ENCODE measurements at places on chromosomes 3 and 15.

DNA sequence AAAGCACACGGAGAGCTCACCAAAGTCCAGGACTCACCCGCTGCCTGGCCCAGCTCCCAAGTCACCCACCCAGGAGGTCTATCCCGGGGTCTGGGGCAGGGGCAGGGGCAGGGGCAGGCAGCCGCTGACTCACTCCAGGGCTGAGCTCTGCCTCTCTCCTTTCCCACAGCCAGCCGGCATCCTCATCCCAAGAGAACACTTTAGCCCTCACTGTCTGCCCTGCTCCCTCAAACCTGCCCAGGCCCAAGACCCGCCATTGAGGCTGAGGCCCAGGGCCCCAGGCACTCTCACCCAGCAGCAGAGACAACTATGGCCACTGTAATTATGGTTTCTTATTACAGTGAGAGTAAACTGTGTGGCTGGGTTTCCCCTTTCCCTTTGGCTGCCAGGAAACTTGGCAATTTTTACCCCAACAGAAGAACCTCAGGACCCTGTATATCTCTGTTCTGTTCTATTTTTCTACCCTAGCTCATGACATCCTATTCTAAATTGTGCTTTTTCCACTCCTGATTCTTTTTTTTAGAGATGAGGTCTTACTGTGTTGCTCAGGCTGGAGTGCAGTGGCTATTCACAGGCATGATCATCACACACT, 53.0 kb downstream of the IQSEC1 start:
- no peak for DNase-seq

DNA sequence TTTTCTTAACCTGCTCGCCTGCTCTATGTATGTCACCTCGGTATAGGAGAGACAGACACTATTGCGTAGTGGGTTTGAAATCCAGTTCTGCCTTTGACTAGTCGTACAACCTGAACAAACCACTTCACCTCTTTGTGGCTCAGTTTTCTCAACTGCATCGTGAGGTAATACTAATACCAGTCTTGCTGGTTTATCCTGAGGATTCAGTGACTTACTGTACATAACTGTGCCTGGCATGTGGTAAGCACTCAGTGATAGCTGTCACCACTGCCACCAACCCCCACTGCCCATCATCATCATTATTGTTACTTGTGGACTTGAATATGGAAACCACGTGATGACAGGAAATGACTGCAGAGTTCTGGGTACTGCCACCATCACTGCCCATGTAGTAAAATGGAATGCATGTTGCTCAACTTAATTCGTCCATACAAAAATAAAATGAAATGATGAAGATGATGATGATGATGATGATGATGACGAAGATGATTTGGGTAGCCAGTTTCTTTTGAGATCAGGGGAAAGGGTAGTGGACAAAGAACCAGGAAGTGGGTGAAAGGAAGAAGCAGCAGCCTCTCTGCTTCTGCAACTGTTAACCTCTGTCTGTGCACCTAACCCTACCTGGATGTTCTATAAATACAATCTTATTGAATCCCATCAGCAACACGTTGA, 228.1 kb downstream of the FEZF2 start:
- no peak for DNase-seq

DNA sequence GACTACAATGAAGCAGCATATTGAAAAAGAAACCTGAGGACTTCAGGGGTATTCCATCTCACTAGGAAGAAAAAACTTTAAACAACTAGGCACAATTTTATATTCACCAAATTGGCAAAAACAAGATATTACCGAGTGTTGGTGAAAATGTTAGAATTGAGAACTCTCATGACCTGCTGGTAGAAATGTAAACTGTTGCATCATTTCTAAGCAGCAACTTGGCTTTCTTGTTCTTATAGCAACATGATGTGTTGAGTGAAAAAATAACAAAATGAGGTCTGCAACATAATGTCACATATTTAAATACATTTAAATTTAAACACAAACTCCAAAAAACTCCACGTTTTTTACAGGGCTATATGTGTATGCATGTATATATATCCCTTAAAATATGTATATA, 59.0 kb upstream of the SPPL2A start:
- no peak for DNase-seq

DNA sequence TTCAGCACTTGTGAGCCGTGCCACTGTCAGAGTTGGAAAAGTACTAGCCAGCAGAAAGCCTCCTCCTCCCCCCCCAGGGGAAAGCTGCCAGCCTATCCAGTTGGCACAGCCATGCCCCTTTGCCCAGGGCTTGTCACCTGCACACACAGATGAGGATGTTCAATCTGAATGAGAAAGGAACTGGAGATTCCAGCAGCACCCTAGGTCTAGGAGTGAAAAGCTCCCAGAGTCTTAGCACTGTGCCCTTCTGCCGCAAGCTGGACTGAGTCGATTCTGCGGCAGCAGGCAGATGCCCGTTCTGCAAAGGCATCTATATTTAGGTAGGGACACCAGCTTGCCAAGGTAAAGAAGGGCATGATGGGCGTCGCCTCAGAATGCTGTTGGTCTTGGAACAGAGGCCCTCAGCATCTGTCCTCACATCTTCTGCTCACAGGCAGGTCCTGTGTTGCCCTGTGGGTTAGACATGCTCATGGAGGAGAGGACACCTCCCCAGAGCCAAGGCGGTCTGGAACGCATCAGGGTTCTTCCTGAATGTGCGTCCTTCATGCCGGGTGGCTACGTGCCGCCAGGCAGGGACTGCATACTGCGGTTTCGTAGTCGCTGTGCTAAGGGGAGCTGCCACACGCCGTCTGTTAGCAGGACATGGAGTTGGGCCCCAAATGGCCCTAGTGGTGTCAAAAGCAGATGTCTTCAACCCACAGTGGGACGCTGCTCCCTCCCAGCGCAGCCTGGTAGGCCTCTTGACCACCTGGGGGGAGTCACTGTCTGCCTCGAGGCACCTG, 109.5 kb downstream of the VGLL4 start:
- DNase-seq: no peak

- no peak for DNase-seq
Observed at GRCh38 chr3:120170223-120170622, 76.0 kb upstream of the GSK3B start.

DNA sequence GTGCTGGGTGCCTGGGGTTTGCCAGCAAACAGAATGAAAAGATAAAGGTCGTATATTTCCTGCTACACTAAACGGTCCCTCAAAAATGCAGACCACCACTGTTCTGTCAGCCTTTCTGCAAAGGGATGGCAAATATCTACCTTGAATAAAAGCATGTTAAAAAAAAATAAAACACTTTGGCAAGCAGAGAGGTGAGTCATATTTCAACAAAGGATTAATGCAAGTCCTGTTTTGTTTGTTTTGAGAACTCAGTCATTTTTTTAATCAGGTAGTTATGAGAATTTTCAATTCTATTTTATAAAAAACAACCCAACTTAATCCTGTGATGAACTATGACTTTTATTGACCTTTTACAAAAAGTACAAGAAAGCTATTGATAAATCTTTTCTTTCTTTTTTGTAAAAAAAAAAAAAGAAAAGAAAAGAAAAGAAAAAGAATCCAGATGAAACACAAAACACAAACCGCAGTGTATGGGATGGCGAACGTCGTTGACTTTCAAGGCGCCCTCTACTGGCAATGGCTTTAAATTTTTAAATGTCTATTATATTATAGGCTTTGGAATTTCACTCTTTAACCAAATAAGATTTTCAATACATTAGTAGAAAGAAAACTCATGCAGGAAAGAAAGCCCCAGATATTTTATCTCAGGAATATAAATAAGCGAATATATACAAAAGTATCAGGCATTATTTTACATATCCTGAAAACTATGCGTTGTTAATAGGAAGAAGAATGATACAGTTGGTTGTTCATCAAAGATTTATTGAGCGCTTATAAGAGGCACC, 87.8 kb downstream of the NCEH1 start:
- DNase-seq: no peak

- no peak for DNase-seq
Observed at GRCh38 chr15:24865303-24865702, 89.5 kb upstream of the SNRPN start.

DNA sequence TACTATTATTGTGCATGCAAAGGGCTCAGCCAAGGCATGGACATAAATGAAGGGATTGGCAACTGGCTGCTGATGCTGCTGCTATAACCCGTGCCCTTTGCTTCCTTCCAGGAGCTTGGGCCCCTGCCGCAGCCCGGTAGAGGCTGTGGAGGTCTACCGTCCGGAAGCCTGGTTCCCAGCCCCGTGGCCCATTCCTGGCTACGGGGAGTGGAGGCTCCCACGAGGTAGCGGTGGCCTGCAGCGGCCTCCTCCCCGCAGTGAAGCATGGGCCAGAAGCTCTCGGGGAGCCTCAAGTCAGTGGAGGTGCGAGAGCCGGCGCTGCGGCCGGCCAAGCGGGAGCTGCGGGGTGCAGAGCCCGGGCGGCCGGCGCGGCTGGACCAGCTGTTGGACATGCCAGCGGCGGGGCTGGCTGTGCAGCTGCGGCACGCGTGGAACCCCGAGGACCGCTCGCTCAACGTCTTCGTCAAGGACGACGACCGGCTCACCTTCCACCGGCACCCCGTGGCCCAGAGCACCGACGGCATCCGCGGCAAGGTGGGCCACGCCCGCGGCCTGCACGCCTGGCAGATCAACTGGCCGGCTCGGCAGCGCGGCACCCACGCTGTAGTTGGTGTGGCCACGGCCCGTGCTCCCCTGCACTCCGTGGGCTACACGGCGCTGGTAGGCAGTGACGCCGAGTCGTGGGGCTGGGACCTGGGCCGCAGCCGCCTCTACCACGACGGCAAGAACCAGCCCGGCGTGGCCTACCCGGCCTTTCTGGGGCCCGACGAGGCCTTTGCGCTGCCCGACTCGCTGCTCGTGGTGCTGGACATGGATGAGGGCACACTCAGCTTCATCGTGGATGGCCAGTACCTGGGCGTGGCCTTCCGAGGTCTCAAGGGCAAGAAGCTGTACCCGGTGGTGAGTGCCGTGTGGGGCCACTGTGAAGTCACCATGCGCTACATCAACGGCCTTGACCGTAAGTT, 15.0 kb downstream of the SPSB4 start:
- DNase-seq: no peak

DNA sequence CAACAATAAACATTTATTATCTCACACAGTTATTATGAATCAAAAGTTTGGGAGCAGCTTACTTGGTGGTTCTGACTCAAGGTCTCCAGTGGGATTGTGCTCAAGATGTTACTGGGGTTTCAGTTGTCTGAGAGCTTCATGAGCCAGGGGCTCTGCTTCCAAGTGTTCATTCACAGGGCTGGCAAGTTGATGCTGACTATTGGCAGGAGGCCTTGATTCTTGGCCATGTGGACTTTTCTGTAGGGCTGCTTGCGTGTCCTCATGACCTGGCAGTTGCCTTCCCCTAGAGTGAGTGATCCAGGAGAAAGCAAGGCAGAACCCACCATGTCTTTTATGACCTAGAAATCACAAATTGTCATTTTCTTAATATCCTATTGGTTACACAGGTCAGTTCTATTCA, 87.2 kb upstream of the TNFAIP8L3 start:
- no peak for DNase-seq

DNA sequence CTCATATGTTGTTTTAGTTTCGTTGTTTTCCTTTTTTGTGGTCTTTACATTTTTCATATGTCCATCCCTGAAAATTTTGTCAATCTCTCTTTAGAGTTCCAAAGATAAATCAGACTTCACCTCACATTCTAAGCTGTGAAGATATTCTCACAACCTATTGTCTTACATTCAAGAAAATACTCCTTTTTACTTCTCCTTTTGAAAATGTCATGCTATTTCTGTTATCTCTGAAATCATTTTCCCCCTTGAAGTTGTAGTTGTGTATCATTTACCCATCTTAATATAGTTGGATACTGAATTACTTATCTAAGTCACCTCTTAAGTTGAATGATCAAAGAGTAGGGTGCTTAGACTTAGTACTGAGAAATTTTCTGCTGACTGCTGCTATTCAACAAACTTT, 74.3 kb downstream of the DCUN1D1 start:
- no peak for DNase-seq

DNA sequence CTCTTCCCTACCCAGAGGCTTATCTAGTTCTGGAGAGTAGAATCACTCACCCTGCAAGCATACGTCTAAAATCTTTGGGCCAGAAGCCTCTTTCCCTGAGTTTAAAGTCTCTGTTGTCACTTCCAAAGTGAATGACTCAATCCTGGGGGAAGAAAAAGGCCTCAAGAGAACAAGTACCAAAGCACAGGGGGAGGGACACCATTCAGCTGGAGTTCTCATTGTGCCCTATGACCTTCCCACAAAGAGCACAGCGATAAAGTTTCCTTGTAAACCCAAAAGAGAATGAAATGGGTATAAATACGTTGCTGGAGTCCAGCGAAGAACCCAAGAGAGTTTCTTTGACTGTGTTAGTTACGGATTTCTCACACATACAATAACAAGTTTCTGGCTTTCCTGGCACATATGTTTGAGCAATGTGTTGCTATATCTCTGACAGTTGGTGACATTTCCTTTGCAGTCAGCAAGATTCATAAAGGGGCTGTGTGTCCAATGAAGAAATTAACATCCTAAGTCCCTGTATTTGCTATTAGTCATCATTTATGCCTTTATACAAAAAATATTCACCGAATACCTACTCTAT, 107.3 kb upstream of the PTPRG start:
- DNase-seq: no peak

- DNase-seq: no peak
Observed at GRCh38 chr3:44111482-44111881, 130.2 kb upstream of the TOPAZ1 start.

DNA sequence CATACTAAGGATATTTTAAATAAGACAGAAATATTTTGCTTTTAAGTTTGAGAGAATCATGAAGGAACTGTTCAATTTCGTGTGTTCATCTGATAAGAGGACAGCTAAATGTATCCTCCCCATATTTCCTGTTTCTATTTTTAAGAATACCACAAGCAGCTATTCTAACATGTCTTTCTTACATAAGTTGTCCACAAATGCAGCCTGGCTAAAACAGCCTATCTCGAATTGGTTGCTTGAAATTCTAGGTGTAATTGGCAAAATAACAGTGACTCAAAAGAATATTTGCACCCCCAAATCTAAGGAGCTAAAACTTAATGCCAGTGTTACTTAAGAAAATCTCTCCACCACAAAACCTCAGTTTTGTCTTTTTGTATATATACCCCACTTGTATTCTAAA, 35.0 kb downstream of the BTLA start:
- DNase-seq: no peak

GRCh38 chr3:100069472-100069871, 44.8 kb downstream of the FILIP1L start:
- DNase-seq: no peak

- DNase-seq: no peak
Observed at GRCh38 chr15:73601451-73602445, 31.4 kb downstream of the NPTN start.

DNA sequence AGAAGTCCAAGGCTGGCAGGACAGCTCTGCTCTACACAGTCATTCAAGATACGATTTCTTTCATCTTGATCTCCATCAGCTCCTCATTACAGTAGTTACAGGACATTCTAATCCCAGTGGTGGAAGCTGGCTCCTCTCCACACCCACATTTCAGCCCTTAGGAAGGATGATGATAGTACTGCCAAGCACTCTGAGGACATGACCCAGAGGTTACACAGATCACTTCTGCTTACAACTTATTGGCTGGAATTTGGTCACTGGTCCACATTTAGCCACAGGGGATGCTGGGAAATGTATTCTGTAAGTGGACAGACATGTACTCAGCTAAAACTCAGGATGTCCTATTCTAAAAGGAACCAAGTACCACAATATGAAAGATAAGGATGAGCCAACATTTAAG, 77.1 kb downstream of the IQCH start:
- no peak for DNase-seq

GRCh38 chr15:69032031-69032430, 17.5 kb downstream of the NOX5 start:
- no peak for DNase-seq
